Subcutaneous preadipocyte (primary cell): ENCODE measurements at places on chromosomes 7 and 10. TPM values are rescaled to one million over a fixed set of nuclear protein-coding genes. Genes with fewer than 3 reads are reported as not detected.

The ZNF32 gene
- total RNA-seq, result 16.0 and 19.5 TPM in 2 replicates

The TEX47 gene
- total RNA-seq, result not detected in 2 replicates

The UCN3 gene
- not detected in 2 replicates for total RNA-seq

The GALNT17 gene
- total RNA-seq, result 0.20 and 0.37 TPM in 2 replicates

The NYAP1 gene
- total RNA-seq, result 1.5 and 2.0 TPM in 2 replicates

The MYO3A gene
- not detected in 2 replicates for total RNA-seq

The EPO gene
- total RNA-seq, result not detected in 2 replicates

The STOX1 gene
- under 0.01 TPM in 2 replicates for total RNA-seq

The SUN3 gene
- not detected in 2 replicates for total RNA-seq

The TMEM176B gene
- 16.9 TPM in 1 of 2 replicates, not detected in the other for total RNA-seq

The NUTM2E gene
- total RNA-seq, result under 0.01 TPM in 1 of 2 replicates, not detected in the other

The TRPV5 gene
- total RNA-seq, result not detected in 2 replicates

The ASAH2B gene
- 1.8 and 3.1 TPM in 2 replicates for total RNA-seq

The CDHR1 gene
- total RNA-seq, result 0.20 TPM in 1 of 2 replicates, not detected in the other

The EPDR1 gene
- total RNA-seq, result 15.1 and 19.1 TPM in 2 replicates

The CCL24 gene
- total RNA-seq, result not detected in 2 replicates

The NEUROG3 gene
- total RNA-seq, result not detected in 2 replicates

The SPDYE9 gene
- not detected in 2 replicates for total RNA-seq

The SDK1 gene
- total RNA-seq, result 1.6 and 3.7 TPM in 2 replicates

The STX1A gene
- total RNA-seq, result 24.3 and 70.8 TPM in 2 replicates

The ZNF736 gene
- 10.2 and 11.8 TPM in 2 replicates for total RNA-seq

The SPAM1 gene
- not detected in 2 replicates for total RNA-seq

The LSM8 gene
- total RNA-seq, result 29.5 and 30.5 TPM in 2 replicates

The WDR91 gene
- total RNA-seq, result 5.1 and 6.1 TPM in 2 replicates

The PROSER2 gene
- total RNA-seq, result 1.5 and 3.3 TPM in 2 replicates

The C10orf67 gene
- under 0.01 TPM in 1 of 2 replicates, not detected in the other for total RNA-seq

The PRF1 gene
- not detected in 2 replicates for total RNA-seq

The ABCB1 gene
- total RNA-seq, result 0.20 TPM in 1 of 2 replicates, not detected in the other

The ESYT2 gene
- total RNA-seq, result 80.8 and 100 TPM in 2 replicates

The TAS2R3 gene
- 1.8 TPM in 2 replicates for total RNA-seq

The NXPH1 gene
- not detected in 2 replicates for total RNA-seq
